ENCODE measurements at places on chromosomes 7 and 10.

GRCh38 chr7:127447326-127447945 lies 54.9 kb upstream of the ZNF800 start:
- no peak for DNase-seq

GRCh38 chr7:75658369-75658768 lies 80.4 kb downstream of the HIP1 start:
- no peak for DNase-seq

DNA sequence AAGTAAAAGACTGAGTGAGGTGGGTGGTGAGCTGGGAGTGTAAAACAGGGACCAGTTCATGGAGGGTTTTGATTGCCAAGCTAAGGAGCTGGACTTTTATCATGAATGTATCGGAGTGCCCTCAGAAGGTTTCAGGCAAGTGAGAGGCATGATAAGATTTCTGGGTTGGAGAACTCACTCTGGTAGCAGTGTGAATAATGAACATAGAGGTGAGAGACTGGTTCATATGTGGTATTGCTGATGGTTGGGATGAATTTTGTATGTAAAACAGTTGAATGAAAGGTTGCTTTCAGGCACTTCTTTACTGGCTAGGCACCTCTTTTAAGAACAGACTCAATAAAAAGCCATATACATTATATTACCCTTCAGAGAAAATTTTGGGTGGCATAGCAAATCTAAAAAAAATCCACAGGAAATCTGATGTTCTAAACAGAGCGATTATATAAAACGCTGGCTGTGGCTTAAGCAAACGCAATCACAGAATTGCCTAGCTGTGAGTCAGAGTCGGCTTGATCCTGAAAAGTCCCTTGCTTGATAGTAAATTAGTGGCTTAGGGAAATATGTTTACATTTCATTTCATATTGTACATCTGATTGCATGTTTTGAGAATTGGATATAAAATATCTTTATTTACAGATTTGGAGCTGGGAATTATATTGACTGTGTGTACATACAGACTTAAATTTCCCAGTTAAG lies 92.9 kb upstream of the HDAC9 start:
- no peak for DNase-seq

DNA sequence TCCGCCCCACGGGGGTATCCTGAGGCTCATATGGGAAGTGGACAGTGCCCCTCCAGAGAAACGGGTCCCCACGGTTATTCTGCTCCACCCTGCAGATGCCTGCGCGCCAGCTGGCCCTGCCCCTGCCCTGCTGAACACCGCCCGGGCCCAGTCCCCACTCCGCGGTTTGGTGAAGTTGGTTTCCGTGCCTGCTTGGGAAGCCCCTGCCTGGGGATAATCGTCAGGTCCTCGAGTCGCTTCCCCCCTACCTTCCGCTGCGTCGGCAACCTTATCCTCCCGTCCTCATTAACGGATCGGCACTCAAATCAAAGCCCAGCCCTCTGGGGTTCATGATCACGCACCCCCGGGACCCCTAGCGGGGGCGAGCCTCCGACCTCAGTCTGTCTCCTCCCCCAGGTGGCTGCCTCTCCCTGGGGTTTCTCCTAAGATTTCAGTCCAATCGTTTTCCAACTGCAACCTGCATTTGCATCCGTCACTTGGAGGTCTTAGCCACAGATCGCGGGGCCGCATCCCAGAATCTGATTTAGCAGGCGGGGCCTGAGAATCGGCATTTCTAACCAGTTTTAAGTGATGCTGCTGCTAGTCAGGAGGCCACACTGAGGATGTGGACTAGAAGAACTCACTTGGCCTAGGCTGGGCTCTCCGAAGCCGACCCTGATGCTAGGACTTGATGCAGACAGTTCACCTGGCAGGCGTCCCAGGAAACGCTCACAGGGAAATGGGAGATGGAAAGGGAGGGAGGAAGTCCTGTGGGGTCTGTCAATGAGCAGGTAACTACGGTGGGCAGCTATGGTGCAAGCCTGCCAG lies 27.6 kb downstream of the WDR86 start:
- peak; percentile 58 for DNase-seq

GRCh38 chr7:48088559-48089045 lies 463 bp upstream of the UPP1 start:
- peak; percentile 91 for DNase-seq

GRCh38 chr7:155346285-155346684 lies 48.6 kb downstream of the INSIG1 start:
- DNase-seq, result no peak

GRCh38 chr10:43202657-43203447 lies 64.0 kb downstream of the RASGEF1A start:
- peak; percentile 75 for DNase-seq

DNA sequence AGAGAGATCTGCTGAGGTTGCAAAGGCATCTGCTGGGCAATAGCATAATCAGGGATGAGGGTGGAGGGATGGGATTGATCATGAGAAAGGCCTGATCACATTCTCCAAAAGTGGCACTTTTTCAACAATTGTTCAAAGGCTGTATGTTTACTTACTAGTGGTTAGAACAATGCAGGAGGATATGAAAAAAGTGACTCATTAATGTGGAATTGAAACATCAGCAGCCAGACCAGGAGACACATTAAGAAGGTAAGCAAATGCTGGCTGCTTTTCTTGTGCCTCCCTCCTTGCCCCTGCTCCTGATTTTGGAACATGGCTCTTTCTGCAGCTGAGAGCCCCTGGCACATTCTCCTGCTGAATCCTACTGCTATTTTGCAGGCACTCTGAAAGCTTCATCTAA lies 63.5 kb downstream of the FAM204A start:
- DNase-seq, result no peak

- DNase-seq, result peak; percentile 41
These were observed 32.4 kb downstream of the CALML3 start for GRCh38 chr10:5557040-5557721.

DNA sequence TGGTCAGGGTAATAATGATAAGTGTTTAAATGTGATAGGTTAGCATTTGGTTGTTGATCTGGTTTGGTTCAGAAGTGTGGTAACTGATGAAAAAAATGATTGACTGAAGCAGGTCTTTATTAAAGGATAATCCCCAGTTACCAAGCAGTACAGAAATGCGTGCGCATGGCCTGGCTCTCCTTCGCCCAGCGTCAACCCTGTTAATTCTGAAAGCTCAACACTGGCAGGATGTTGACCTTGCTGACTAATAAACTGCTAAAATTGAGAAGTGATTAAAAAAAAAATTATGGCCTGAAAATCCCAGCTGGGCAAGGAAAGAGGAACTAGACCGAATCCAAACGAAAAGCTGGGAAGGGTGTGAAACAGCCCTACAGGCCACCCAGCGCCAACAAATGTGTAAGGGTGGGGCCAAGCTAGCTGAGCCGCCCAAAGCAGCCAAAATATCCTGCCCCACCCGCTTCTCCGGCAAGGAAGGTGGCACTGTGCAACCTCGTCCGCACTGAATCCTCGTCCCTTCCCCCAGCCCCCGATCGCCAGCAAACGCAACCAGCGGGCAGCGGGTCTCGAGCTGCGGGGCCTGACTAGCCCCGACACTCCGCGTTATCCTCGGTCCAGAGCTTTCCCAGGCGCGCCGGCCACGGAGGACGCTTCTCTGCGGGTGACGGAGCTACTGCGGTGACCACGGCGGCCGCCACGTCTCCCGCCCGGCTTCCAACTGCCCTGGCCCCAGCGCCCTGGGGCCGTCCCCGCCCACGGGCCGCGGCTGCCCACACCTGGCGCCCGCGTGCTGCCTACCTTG lies 561 bp downstream of the SHTN1 start:
- peak; percentile 75 for DNase-seq

- no peak for DNase-seq
These were observed 69.4 kb downstream of the KIAA1217 start for GRCh38 chr10:24278176-24278889.

DNA sequence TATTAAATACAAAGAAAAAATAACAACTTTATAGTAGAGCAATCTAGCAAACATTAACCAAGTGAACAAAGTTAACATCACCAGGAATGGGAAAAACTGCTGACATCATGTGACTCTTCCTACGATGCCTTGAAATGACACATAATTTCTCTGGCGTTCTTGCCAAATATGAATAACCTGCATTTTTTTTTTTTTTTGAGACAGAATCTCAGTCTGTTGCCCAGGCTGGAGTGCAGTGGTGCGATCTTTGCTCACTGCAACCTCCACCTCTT lies 126.5 kb upstream of the VKORC1L1 start:
- DNase-seq, result no peak

- no peak for DNase-seq
These were observed 163.7 kb upstream of the TMEM229A start for GRCh38 chr7:124196519-124196918.

GRCh38 chr7:108455551-108455997 lies 662 bp downstream of the NRCAM start:
- DNase-seq, result no peak

- DNase-seq, result no peak
These were observed 14.8 kb downstream of the ACSM6 start for GRCh38 chr10:95208702-95209391.

- DNase-seq, result no peak
These were observed 106.8 kb upstream of the PDCD4 start for GRCh38 chr10:110764793-110765512.

GRCh38 chr10:98235846-98236245 lies 32.1 kb downstream of the LOXL4 start:
- DNase-seq, result no peak

- DNase-seq, result no peak
These were observed 15.8 kb upstream of the BPGM start for GRCh38 chr7:134630893-134631292.

- DNase-seq, result no peak
These were observed 62.2 kb downstream of the ARMH3 start for GRCh38 chr10:101993651-101994200.

GRCh38 chr7:72793791-72794190 lies 34.2 kb downstream of the TYW1B start:
- DNase-seq, result no peak

GRCh38 chr7:26987338-26987737 lies 108.5 kb downstream of the HOXA1 start:
- no peak for DNase-seq

- DNase-seq, result no peak
These were observed 2.1 kb downstream of the SPRN start for GRCh38 chr10:133422223-133422806.

DNA sequence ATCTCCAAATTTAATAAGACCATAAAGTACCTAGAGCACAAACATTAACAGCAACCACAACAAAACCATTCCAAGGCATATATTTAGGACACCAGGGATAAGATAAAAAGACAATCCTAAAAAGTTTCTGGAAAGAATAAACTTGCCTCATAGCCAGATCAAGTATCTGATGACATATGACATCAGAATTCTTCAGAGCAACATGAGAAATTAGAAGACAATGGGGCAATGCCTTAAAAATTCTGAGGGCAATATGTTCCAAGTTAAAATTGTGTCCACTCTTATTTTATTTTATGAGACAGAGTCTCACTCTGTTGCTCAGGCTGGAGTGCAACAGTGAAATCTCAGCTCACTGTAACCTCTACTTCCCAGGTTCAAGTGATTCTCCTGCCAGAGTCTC lies 2.8 kb downstream of the EFCAB10 start:
- DNase-seq, result no peak

DNA sequence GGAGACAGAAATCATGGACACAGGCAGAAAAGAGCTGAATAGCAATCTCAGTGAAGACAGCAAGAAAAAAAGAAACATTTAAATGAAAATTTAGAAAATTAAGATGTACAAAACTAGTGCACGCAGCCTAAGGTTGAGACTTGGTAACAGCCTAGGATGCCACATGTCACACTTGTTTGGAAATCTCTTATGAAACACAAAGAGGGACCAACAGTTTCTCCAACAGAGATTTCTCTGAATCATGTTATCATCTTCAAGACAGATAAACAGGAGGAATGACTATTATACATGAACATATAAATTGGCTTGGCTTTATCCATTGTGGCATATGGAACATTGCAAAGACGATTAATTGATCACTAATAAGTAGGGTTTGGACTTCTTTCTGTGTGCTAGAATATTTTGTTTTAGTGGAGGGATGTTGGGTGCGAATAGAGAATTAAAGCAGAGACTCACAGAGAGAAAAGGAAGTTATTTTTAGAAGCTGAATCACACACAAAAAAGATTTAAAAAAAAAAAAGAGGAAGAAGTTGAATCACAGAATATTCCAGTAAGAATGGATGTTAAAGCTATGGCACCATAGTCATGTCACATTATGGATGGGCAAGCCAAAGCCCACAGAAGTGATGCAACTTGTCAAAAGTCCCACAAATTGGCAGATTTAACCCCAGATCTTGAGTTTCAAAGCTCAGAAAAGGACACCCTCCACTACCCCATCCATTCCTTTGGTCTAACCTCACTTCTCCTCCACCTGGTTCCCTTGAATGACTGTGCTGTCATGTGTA lies 91.6 kb downstream of the MYOF start:
- no peak for DNase-seq

DNA sequence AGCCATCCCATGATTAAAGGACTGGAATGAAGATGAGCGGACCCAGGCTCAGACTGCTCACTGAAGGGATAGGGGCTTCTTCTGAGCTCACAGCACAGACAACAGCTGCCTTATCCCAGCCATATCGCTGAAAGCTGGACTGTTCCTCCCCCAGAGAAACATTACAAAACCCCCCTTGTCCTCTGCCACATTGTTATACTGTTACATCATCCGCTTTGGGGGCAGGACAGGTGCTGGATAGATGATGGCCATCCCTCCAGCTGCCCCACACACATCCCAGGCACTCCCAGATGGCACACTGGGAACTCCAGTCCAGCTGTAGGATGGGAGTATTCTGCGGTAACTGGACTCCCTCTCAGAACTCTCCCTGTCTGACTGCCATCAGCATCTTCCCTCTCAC lies 58.7 kb upstream of the BTRC start:
- no peak for DNase-seq

DNA sequence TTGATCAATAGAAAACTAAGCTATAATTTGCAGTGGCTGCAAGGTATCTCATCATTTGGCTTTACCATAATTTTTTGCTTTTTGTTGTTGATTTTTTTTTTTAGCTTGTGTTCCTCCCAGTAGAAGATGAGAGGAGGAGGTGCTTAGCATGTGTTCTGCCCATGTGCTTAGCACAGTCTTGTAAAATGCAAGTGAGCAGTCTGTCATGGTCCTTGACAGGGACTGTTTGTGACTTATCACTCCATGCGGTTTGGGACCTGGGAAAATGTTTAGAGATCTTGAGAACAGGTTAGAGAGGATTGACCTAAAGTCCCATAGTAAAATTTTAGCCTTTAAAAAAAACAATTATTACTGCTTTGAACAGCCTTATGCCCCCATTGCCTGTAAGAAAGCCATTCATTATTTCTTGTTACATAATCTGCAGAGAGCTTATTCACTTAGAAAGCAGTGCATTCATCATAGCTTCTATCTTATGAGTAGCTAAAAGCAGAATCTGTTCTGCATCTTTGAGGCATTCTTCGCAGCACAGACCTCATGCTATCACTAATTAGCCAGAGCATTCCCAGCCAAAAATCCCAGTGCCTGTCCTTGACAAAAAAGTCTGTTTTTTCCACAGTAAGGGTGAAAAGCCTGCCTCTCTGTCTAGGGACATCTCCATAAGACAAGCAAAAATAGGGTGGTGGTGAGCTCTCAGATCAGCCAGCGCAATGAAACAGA lies 748.7 kb upstream of the GALNT17 start:
- DNase-seq, result no peak

GRCh38 chr7:49172639-49173038 lies 248.3 kb downstream of the CDC14C start:
- no peak for DNase-seq

GRCh38 chr10:59805014-59805413 lies 51.8 kb upstream of the MRLN start:
- no peak for DNase-seq

All from heart left ventricle (tissue), 16 donors.